NCI-H1436 treated with DMSO at 0.1 percent for 48 hours (cell line): ENCODE measurements at places on chromosomes 6 and 20.

DNA sequence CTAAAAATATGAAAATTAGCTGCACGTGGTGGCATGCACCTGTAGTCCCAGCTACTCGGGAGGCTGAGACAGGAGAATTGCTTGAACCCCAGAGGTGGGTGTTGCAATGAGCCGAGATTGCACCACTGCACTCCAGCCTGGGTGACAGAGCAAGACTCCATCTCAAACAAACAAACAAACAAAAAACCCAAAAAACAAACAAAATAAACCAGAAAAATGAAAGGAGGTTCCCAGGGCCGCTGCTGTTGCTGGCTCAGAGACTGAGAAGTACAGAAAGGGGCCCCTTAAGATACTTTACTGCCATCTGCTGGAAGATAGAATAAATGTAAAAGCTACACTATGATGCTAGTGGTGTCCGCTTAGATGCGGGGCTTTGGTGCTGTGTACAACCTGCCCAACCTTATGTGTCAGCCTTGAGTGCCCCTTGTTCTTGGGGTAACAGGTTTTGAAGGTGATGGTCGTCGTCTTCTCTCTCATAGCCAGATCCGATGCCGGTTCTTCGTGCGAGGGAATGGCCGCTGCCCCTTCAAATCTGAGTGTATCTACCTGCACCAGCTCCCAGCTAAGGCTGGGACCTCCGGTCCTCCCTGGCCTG lies 2.8 kb upstream of the FANCE start:
- peak; percentile 6 for DNase-seq

DNA sequence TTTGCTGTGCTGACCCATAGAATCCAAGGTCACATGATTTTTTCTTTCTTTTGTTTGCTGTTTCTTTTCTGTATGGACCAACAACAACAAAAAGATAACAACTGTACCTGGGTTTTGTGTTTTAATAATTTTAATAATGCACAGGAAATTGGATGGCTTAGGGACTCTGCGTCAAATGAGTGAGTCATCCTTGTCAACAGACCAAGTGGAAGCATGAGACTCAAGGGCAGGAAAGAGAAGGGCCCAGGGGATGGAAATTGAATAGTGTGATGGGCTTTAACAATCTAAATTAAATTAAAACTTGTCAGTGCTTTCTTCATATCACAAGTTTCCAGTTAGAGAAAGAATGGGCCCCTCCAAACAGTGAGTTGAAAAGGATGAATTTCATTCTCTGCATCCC lies 413.0 kb downstream of the PREX1 start:
- no peak for DNase-seq

GRCh38 chr20:11267762-11268335 lies 594.0 kb upstream of the JAG1 start:
- DNase-seq = no peak

DNA sequence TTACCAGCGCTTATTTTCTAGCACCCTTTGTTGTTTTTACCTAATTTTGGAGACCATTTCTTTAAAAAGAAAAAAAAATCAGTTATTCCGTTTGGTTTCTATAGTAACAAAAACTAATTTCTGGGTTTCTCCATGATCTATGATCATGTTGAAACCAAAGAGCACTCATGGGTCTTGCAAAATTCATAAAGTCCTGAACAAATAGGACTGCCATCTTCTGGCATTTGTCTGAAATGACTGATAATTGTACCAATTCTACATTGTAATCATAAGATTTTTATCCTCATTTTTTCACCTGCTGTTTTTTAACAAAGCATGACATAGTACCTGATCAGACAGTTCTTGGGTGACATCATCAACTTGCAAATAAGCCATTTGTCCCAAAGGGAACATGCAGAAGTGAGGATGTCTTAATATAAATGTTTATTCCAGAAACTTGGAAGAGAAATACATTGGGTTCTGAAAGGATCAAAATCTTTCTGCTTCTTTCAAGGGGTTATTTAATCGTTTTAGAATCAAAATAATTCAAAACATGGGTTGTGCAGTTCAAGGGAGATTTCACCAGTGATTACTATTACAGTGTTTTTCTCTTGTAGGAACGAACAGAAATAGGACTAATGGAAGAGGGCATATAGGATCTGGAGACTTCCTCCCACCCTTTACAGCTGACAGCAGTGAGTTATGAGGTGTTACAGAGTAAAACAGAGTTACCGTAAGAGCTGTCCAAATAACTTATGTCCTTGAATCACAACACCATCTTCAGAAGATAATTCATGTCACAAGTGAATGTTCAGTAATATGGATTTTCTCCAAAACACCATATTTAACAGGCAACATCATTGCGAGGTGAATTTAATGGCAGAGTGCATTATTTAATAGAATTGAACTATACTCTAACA lies 87.1 kb upstream of the GJE1 start:
- no peak for DNase-seq

DNA sequence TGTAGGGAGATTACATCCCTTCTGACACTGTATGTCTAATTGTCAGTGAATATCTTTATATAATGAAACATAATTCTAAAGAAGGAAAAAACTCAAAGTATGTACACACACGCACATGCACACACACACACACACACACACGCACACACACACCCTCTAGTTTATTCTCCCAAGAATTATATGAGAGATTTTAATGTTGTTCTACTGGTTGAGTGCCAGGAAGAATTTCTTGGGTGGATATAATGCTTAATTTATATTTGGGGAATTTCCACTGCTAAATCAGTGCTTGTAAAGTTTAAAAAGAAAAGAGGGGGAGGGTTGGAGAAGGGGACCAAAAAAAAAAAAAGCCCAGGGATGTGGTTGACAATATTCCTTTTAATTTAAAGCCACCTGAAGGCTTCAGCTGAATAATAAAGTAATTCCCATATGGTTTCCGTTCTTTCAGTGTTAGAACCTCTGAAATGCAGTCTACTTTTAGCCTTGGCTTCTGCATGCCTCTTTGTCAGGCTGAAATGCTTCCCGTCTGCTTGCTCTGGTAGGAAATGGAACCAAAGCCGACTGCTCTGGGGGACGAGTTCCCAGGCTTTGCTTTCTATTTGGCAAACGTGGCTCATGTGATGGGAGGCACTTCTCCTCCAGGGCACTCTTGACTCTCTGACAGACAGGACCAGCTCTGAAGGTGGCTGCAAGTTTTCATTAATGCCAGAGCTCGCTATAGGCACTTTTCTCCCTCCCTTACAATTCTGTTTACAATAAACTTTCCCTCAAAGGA lies 225.4 kb downstream of the PRL start:
- DNase-seq = no peak

- DNase-seq = no peak
Measured at GRCh38 chr6:35787266-35788218, 6.7 kb downstream of the CLPSL1 start.

GRCh38 chr20:41306061-41306727 lies 11.3 kb downstream of the ZHX3 start:
- DNase-seq = no peak

- no peak for DNase-seq
Measured at GRCh38 chr6:130677312-130677711, 149.9 kb upstream of the SMLR1 start.

GRCh38 chr20:9912858-9913434 lies 74.1 kb upstream of the PAK5 start:
- DNase-seq = no peak

DNA sequence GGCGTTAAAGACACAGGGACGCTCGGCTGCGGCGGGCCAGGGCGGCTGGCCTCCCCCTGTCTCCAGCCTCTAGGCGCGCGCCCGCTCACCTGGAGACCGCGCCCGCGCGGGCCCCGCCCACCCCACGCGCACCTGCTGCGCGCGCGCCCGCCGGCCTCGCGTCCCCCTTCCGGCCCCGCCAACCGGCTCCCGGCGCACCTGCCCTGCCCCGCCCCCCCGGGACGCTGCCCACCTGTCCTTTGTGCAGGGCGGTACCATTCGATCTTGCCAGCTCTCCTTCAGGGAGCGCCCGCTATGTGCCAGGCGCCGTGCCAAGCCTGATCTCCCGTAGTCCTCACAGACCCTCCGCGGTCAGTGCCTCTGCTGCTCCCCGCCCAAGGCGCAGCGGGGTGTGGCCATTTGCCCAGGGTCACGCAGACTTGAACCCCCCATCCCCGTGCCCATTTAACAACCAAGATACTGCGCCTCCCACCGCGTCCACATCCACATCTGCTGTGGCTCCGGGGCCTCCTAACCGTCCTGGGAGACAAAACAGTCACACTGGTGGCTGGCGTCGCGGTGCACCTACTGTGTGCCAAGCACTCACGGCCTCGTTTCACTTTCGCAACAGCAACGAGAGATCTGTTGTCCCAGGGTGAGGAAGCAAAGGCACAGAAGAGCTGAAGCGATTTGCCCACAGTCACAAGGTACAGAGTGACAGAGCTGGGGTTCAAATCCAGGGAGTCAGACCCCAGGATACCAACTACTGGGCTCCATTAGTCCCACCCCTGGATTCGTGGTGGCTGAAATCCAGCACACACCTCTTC lies 48.1 kb downstream of the NOL4L start:
- DNase-seq = peak; percentile 83
